Heart right ventricle (tissue), 16 donors: ENCODE measurements at places on chromosomes 16 and 17. TPM values are rescaled to one million over a fixed set of nuclear protein-coding genes. Genes with fewer than 3 reads are reported as not detected.

DNA sequence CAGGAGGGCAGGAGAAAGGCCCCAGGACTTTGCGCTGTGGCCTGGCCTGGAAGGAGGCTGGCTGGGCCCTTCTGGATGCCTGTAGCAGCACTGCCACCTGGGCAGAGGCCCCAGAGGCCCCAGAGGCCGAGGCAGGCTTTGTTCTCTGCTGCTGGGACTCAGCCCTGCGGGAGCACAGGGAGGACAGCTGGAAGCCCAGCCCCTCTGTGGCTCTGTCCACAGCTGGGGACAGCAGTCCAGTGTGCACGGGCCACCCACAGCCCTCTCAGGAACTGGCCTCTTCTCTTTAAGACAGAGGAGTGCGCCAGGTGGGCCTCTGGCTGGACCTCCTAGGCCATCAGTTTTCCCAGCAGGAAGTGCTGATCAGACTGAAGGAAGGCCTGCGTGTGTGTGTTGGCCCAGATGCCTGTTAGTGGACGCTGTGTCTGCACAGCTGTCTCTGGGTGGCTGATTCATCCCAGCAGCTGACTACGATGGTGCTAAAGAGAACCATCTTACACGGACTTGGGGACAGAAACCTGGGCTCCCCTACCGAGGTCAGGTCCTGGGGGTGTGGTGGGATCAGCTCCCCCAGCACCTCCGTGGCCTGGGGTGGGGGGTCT lies 26.9 kb upstream of the ZNF750 start:
- no peak for DNase-seq
- no peak overlapping the region for H3K4me3 ChIP-seq
- H3K36me3 ChIP-seq, result peaks cover 20% of the 10 kb centered on the region
- peaks cover 39% of the 10 kb centered on the region for H3K4me1 ChIP-seq
- no peaks in the 10 kb centered on the region for H3K27me3 ChIP-seq
- H3K27ac ChIP-seq, result peak overlapping the region; percentile 32

- H3K4me3 ChIP-seq, result no peak overlapping the region
- no peak overlapping the region for H3K27ac ChIP-seq
Measured at GRCh38 chr17:954431-955164, 25.0 kb downstream of the NXN start.

- H3K36me3 ChIP-seq, result no peaks in the 10 kb centered on the region
- H3K27me3 ChIP-seq, result no peaks in the 10 kb centered on the region
- no peak for DNase-seq
Measured at GRCh38 chr17:1754430-1755112, 7.3 kb upstream of the SERPINF1 start.

DNA sequence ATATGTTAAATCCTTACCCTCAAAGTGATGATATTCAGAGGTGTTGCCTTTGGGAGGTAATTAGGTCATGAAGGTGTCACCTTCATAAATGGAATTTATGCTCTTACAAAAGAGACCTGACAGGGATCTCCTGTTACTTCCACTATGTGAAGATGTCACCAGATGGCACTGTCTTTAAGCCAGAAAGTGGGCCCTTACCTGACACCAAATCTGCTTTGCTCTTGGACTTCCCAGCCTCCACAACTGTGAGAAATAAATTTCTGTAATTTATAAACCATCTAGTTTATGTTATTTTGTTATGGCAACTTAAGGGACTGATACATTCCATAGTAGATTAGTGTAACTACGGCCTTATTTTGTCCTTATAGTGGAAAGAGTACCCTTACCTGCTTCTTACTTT lies 358.3 kb upstream of the SALL1 start:
- H3K4me1 ChIP-seq, result no peaks in the 10 kb centered on the region
- no peak overlapping the region for H3K4me3 ChIP-seq
- no peaks in the 10 kb centered on the region for H3K36me3 ChIP-seq
- no peak overlapping the region for H3K27ac ChIP-seq

GRCh38 chr17:78910497-78911284 lies 7.7 kb upstream of the CEP295NL start:
- no peaks in the 10 kb centered on the region for H3K36me3 ChIP-seq
- no peak overlapping the region for H3K4me3 ChIP-seq
- DNase-seq, result no peak
- H3K4me1 ChIP-seq, result peaks cover 41% of the 10 kb centered on the region
- peak overlapping the region; percentile 40 for H3K27ac ChIP-seq

Gene SAMD14
- 1.7 TPM for total RNA-seq

Gene GPS2
- 56.2 TPM for total RNA-seq

Gene NPTX1
- not detected for total RNA-seq

Gene CCDC78
- 0.26 TPM for total RNA-seq

Gene KRT14
- not detected for total RNA-seq
